ENCODE measurements at places on chromosomes 1 and 21.

GRCh38 chr1:11924334-11925195 lies 1.7 kb downstream of the KIAA2013 start:
- no peak for DNase-seq

- DNase-seq, result no peak
Observed at GRCh38 chr1:119926553-119926952, 30.2 kb upstream of the ADAM30 start.

GRCh38 chr1:166859597-166859996 lies 16.5 kb downstream of the TADA1 start:
- DNase-seq, result no peak

DNA sequence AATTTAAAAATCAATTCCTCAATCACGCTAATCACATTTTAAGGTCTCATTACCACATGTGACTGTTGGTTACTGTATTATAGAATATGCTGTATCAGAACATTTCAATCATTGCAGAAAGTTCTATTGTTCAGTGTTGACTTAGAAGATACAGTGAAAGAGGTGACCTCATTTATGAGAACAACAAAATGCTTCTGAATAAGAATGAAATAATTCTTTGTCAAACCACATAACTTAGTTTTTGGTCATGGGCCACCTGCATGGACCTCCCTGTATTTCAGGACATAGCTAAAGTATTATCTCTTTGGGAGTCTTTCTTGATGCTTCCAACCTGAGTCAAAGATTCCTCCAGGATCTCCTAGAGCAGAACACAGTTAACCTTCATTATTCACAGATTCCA lies 22.3 kb downstream of the MFSD2A start:
- no peak for DNase-seq

DNA sequence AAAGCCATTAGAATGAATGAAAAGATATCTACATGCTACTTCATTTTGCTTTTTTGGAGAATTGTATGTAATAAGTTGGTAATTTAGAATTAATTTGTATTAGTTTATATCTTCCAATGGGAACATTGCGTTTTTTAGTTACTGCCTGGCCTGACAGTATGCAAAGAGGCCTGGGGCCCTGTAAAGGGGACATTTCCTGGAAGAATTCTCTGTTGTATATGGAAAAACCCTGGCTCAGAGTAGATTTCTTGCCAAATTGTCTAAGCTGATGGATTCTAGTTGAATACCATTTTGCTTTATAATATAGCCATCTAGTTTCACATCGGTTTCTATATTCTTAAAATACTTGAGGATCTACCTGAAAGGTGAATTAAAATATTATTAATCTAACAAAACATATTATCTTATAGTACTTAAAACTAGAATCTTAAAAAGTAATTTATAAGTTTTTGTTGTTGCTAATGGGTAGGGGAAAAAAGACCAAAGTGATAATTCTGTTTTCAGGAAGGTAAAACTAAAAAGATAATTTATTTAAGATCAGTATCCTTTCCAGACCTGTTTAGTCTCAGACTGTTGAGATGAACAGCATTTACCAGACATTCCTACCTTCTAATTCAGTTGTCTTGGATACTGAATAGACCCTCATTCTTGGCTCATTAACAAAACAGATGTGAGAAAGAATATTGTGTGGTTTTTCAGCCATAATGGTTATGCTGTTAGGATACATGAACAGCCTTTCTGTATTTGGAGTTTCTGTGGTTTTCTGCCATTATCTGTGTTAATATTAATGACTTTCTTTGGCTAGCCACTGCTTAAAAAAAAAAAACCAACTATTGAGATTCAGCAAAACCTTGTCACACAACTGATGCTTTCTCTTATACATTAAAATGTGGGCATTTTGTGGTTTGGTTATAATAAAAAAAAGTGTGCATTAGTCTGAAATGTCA lies 4.8 kb downstream of the AGO3 start:
- DNase-seq, result no peak

DNA sequence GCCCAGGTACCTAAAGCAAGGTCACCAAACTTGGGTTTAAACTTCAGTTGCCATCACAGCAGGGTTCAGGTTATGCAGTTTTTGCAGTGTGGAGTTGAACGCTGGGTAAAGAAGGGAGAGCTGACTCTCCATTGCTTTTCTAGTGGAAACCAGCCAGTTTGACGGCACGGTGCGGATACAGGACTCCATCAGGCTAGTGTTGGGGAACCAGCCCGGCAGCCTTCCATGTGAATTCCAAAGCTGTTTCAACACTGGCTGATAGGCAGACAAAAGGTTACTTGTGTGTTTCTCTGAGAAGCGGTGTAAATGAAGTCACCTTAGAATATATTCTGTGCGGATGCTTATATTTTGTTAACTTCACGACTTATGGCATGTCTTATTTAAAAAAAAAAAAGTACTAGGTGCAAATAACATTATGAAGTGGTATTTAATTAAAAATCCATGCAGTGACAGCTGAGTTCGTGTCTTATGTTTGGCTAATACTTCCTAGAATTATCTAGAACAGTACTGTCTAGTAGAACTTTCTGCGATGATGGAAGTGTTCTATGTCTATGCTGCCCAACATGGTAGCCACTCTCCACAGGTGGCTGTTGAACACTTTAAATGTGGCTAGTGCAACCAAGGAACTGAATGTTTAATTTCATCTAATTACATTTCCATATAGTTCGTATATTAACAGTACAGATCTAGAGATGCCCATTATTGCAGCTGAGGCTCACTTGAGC lies 29.9 kb upstream of the RCAN3 start:
- DNase-seq, result no peak

DNA sequence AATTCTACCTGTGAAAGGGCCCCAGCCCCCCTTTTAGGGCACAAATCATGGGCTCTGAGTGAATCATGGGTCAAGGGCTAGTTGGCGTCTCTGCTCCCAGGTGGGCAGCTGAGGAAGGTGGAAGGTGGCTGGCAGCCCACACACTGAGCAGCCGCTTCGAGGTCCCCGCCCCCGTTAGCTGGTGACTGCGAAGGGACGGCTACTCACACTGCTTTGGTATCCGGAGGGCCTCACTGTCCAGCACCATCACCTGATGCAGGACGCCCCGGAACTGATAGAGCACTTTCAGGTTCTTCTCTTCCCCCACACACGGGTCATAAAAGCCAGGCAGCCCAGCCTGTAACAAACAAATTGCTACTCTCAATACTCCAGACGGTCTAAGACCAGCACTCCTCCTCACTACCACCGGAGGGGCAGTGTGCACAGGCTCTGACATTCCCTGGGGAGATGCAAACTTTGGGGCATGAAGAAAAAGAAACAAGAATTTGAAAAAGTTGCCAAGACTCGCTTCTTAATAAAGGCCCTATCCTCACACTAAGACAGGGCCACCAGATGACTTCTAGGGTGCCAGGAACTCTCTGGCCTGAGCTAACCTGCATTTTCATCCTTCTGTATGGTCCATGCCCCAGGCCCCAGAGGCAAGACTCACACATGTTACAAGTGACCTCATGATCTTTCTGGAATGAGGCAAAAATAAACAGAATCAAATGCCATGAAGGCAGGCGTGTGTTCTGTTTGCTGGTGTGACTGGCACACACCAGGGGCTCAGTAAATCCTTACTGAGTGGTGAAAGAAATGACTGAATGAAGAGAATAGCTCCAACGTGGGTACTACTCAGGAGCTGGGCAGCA lies 11.5 kb downstream of the THAP3 start:
- no peak for DNase-seq

- no peak for DNase-seq
Observed at GRCh38 chr1:87834941-87835340, 506.3 kb downstream of the LMO4 start.

DNA sequence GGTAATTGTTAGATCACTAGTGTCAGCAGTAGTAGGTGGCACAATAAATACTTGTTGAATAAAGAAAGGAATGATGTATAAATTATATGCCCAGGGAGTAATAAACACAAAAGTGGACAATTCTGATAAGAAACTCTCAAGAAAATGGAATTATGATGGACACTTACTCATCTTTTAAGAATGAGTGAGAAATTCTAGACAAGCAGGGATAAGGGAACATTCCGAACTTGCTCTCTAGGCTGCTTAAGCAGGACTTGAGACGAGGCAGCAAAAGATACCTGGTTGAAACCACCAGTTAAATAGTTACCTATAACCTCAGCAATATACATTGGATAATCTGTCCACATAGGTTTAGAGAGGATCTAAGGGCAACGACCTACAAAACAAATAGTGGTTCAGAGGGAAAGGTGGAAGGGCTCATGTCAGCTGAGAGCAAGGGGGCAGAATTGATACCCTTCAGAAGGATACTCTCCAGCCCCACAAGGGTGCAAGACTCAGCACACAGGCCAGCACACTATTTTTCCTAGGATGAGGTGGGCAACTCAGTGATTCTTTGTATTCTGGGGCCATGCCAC lies 46.3 kb downstream of the XCL2 start:
- DNase-seq, result no peak

- DNase-seq, result no peak
Observed at GRCh38 chr1:116832932-116833578, 76.7 kb upstream of the PTGFRN start.

- DNase-seq, result no peak
Observed at GRCh38 chr1:155925506-155925905, 8.7 kb downstream of the KHDC4 start.

DNA sequence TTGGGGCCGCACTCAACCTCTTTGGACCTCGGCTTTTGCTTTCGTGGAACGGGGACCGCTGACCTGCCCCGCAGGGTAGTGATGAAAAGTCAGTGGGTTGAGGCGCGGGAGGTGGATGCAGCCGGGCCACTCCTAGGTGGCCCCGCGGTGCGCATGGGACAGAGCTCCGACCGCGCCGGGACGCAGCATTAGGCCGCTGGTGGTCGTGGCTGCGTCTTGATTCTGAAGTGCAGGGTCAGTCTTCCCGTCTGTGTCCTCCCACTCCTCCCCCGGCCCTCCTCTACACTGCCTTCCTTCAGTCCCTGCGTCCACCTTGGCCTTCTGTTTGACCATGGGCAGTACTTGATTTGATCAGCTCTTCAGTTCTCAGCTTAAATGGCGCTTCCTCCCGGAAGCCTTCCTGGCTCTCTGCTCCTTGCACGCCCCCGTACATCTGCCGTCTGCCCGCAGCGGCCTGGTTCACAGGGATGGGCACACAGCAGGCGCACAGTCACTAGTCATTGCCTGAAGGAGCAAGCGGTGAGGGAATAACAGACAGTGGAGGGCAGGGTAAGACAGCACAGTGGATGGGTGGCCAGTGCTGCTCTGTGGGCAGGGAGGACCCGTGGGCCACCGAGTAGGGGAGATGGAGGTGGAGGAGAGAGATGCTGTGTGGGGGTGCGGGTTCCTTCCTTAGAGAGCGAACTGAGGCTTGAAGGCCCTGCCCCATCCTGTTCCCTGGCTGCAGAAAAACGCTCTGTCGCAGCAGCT lies 633 bp downstream of the THEMIS2 start:
- no peak for DNase-seq

DNA sequence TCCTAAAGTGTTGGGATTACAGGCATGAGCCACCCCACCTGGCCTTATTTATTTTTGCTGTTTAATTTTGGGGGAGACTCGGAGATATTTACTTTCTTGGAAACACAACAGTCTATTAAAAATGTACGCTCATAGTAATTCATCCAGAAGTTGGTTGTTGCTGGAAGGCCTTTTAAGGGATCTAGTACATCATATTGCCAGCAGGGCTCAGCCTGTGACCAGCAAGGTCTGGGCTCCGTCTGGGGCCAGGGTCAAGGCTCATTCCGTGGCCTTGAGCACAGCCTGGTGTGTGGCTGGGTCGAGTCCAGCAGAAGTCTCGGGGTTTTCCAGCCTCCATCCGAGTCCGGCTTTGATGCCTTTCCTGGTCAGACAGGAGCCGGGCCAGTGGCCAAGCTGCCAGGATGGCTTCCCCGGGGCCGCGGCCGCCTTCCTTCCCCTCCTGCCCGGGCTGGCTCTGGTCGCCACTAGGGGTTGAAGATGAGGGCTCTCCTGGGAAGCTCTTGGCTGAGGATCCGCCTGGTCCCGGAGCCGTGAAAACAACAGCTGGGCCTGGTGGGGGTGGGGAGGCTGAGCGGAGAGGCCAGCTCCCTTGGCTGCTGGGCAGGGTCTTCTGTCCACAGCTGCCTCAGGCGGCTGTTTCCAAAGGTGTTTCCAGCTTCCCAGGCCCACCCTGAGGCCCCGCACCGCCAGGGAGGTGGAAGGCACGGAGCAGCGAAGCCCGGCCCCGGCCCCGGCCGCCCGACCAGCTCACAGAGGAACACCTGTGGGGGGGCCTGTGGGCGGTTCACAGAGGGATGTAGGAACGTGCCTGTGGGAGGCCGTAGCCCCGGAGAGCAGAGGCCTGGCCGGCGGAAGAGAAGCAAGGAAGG lies 5.1 kb upstream of the VWA1 start:
- no peak for DNase-seq

DNA sequence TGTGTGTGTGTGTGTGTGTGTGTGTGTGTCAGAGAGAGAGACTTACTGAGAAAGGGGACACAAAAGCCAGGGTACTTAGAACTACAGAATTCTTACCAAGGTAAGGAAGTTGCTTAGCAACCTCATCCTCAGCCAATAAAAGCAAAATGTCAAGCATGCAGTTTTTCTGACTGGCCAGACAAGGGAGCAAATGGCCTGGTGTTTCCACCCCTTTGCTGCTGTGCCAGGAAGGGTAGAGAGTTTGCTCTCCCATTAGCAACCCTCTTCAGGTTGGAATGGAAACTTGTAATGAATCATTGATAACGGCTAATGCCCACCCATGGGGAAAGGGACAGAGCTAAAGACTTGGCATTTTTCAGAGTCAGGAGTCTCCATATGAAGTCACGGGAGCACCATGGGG lies 10.6 kb downstream of the RXRG start:
- DNase-seq, result no peak

- DNase-seq, result no peak
Observed at GRCh38 chr1:233340966-233341516, 13.5 kb downstream of the MAP3K21 start.

DNA sequence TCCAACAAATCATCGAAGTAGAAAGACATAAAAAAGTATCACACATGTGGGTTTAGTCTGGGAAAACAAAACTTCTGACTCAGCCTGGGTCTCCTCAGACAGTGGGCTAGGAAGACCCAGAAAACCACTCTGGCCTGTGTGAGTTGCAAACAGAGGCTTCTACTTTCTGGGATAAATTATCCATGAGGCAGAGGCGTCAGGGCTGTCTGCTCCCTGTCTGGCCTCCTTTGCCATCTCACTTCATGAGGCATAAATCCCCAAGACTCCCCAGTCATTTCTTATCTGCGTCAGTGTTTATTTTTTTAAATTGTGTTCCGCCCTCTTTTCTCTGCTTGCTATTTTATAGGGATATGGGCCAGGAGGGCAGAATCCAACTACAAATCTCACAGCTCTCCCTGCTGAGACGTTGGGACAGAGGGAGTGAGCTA lies 80.6 kb upstream of the TRABD2B start:
- DNase-seq, result no peak

DNA sequence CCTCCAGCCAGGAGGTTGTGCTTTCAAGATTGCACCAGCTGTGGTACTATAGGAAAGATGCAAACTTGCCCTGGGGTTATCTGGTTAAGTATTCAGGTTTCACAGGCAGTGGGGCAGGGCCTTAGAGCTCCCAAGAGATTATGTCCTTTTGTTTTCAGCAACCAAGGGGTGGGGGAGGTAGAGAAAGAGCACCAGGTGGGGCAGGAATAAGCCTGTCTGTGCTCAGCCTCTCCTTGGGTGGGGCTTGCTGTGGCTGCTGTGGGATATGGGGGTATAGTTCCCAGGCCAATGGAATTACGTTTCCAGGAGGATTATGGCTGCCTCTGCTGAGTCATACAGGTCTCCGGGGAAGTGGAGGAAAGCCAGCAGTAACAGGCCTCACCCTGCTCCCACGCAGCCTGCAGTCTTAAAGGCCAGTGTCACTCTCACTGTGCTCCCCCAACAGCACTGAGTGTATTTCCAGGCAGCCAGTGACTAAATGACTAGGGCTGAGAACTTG lies 508.6 kb downstream of the RWDD3 start:
- DNase-seq, result no peak

GRCh38 chr1:67691712-67692111 lies 6.7 kb downstream of the GADD45A start:
- DNase-seq, result no peak

- no peak for DNase-seq
Observed at GRCh38 chr1:241470361-241470760, 49.2 kb downstream of the FH start.

Data from activated gamma-delta T cell treated with anti-CD3 and anti-CD28 coated beads, Interleukin-2, amount 50 U/mL, for 16 hours (primary cell).